ENCODE measurements at places on chromosomes 5 and 9. TPM values are rescaled to one million over a fixed set of nuclear protein-coding genes. Genes with fewer than 3 reads are reported as not detected.

Gene PCDHA12
- 0.18 TPM for total RNA-seq

Gene KLF9
- total RNA-seq = 27.9 TPM

Gene OR5C1
- not detected for total RNA-seq

Gene CMBL
- 21.1 TPM for total RNA-seq

Gene ZDHHC11B
- not detected for total RNA-seq

Gene LCN15
- total RNA-seq = not detected

Gene PCBD2
- total RNA-seq = 5.6 TPM

Gene ALDOB
- not detected for total RNA-seq

Gene ANKRD20A1
- not detected for total RNA-seq

Gene STING1
- 14.2 TPM for total RNA-seq

Gene CYSRT1
- total RNA-seq = 0.30 TPM

Measured in smooth muscle cell of the umbilical artery (primary cell).